Metanephros (tissue), 2 donors: ENCODE measurements at places on chromosomes 11 and 22. TPM values are rescaled to one million over a fixed set of nuclear protein-coding genes. Genes with fewer than 3 reads are reported as not detected.

The C11orf52 gene
- total RNA-seq = 8.2 TPM

The PHOX2A gene
- total RNA-seq = not detected

The DEUP1 gene
- 0.29 TPM for total RNA-seq

The FGF4 gene
- not detected for total RNA-seq

The PANX3 gene
- not detected for total RNA-seq

The OR52I2 gene
- not detected for total RNA-seq

The SORL1 gene
- total RNA-seq = 67.6 TPM

The KCTD14 gene
- total RNA-seq = 7.8 TPM

The CNIH2 gene
- 1.6 TPM for total RNA-seq

The MS4A12 gene
- not detected for total RNA-seq

The ADAMTS8 gene
- 2.5 TPM for total RNA-seq

The TRIM22 gene
- total RNA-seq = 22.4 TPM

The ZNF280A gene
- total RNA-seq = not detected

The OR51B4 gene
- total RNA-seq = 1.5 TPM

The OR52A1 gene
- total RNA-seq = not detected

The P2RY2 gene
- total RNA-seq = 6.0 TPM

The SMC1B gene
- not detected for total RNA-seq

The POLR2L gene
- 39.9 TPM for total RNA-seq

The GANAB gene
- 253 TPM for total RNA-seq

The RGL4 gene
- 3.2 TPM for total RNA-seq

The RPUSD4 gene
- 32.2 TPM for total RNA-seq

The HYOU1 gene
- 64.1 TPM for total RNA-seq

The TMEM135 gene
- 62.8 TPM for total RNA-seq

The CRYBB3 gene
- total RNA-seq = not detected

The TENM4 gene
- total RNA-seq = 90.9 TPM

The CTSD gene
- 236 TPM for total RNA-seq

The TST gene
- total RNA-seq = 46.2 TPM

The GP1BB gene
- total RNA-seq = 16.9 TPM

The AMOTL1 gene
- total RNA-seq = 68.3 TPM

The ANGPTL5 gene
- not detected for total RNA-seq

The ZNF408 gene
- total RNA-seq = 5.4 TPM

The CRYBA4 gene
- total RNA-seq = not detected

The OR9Q2 gene
- not detected for total RNA-seq

The MS4A6A gene
- total RNA-seq = 50.2 TPM

The SLC22A25 gene
- not detected for total RNA-seq

The CALCB gene
- 1.9 TPM for total RNA-seq

The RAG2 gene
- 0.58 TPM for total RNA-seq

The KDM4F gene
- total RNA-seq = not detected

The LDHAL6A gene
- total RNA-seq = 0.12 TPM

The OR2AG1 gene
- total RNA-seq = not detected

The FGF3 gene
- total RNA-seq = not detected

The RASD2 gene
- 1.2 TPM for total RNA-seq

The CENPM gene
- total RNA-seq = 14.2 TPM

The OR51A4 gene
- not detected for total RNA-seq

The MS4A8 gene
- total RNA-seq = 0.29 TPM

The PRRG4 gene
- total RNA-seq = 4.0 TPM

The CSF2RB gene
- 7.9 TPM for total RNA-seq
